Epithelial cell of alveolus of lung (primary cell): ENCODE measurements at places on chromosomes 5 and 9. TPM values are rescaled to one million over a fixed set of nuclear protein-coding genes. Genes with fewer than 3 reads are reported as not detected.

CCDC152 gene
- total RNA-seq, result 2.1 and 4.4 TPM in 2 replicates

CCNI2 gene
- under 0.01 TPM in 1 of 2 replicates, not detected in the other for total RNA-seq

POLR3G gene
- 0.72 and 5.3 TPM in 2 replicates for total RNA-seq

GARIN3 gene
- total RNA-seq, result not detected in 2 replicates

NR5A1 gene
- total RNA-seq, result not detected in 2 replicates

PCA3 gene
- not detected in 2 replicates for total RNA-seq

ALDH1B1 gene
- 16.8 and 38.7 TPM in 2 replicates for total RNA-seq

HTR1A gene
- not detected in 2 replicates for total RNA-seq

DMRT3 gene
- not detected in 2 replicates for total RNA-seq

LCN10 gene
- not detected in 2 replicates for total RNA-seq

KCNN2 gene
- 0.26 and 0.96 TPM in 2 replicates for total RNA-seq

LHFPL2 gene
- total RNA-seq, result 20.6 and 52.0 TPM in 2 replicates

DPYSL3 gene
- 22.3 and 151 TPM in 2 replicates for total RNA-seq

ARHGEF28 gene
- total RNA-seq, result 2.1 and 9.1 TPM in 2 replicates

IFNA21 gene
- total RNA-seq, result not detected in 2 replicates

REEP2 gene
- 11.3 and 28.3 TPM in 2 replicates for total RNA-seq

PDE8B gene
- total RNA-seq, result 0.13 and 1.2 TPM in 2 replicates

ENTREP1 gene
- total RNA-seq, result not detected in 2 replicates

DAP gene
- 69.9 and 95.6 TPM in 2 replicates for total RNA-seq
